ENCODE measurements at places on chromosomes 11 and 22.

GRCh38 chr11:57316017-57316416 is 8.7 kb downstream of the TNKS1BP1 start:
- no peak for DNase-seq

- DNase-seq: no peak
Observed at GRCh38 chr11:10108915-10109680, 184.9 kb downstream of the SBF2 start.

- no peak for DNase-seq
Observed at GRCh38 chr22:49767355-49768062, 60.2 kb downstream of the BRD1 start.

DNA sequence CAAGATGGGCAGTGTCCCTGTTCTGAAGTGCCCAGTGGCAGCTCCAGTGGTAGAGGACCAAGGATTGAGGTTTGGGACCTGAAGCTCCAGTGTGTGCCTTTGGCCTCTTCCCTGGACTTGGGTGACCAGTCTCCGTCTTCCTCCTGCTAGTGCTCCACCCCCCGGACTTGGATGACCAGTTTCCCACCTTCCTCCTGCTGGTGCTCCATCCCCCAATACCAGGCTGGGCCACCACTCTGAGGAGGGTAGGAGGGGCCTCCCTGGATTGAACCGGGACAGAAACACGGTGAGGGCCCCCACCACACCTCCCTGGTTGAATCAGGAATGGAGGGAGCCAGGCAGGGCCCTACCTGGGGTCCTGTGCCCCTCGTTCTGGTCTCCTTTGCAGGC is 10.9 kb upstream of the NEAT1 start:
- DNase-seq: no peak

GRCh38 chr11:10692531-10693115 is 932 bp downstream of the IRAG1 start:
- DNase-seq: no peak

DNA sequence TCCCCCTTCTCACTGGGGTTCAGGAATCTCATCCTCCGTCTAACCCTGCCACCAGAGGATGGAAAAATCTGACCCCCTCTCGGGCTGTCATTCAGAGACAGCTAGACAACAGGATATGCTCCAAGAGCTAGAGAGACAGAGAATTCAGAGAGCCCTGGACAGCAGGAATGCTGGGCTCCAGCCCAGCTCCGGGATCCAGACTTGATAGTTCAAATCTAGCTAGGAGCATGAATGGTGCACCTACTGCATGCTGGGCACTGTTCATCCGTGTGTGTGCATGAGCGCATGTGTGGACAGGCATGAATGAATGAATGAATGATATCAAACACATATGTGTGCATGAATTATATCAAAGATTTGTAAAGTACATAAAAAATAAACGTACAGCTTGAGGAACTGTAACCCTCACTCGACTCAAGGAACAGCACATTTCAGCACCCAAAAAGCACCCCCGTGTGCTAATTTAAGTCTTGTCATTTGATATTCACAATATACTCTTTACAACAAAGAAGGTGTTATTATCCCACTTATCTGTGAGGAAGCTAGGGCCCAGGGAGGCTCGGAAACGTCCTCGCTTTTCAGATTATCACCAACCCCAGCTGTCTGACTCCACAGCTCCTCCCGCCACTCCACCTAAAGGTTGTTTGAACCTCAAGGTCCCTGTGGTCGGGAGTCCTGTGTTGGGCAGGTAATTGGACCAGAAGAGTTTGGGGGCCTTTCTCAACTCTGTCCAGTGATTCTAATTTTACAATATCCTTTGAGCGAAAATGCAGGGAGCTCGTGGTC is 640 bp upstream of the VSIG10L2 start:
- DNase-seq: no peak

DNA sequence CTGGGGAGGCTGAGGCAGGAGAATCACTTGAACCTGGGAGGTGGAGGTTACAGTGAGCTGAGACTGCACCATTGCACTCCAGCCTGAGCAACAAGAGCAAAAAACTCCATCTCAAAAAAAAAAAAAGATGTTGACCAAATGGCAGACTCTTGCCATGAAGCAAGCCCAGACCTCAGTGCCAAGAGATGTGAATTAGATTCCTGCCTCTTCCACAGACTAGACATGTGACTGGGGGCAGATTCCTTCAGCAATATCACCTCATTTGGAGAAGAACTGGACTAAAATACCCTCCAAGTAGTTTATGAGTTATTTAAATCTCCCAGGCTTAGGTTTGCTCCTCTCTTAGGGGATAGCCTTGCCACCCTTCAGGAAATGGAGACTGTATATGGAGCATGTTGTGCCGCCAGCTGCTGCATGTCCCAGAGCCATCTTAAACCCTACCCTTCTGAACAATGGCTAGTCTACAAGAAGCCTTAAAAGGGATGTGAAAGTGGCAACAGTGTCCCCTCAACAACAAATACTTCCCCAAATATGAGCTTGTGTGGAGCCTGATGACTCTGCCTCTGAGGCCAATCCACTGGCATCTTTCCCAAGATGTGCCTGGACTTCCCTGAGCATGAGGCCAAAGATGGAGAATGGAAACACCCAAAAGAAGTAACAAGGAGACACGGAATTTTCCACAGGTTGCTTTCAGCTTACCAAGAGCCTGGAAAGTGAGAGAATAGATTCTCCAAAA is 763 bp upstream of the MS4A7 start:
- DNase-seq: no peak

- DNase-seq: no peak
Observed at GRCh38 chr11:1655168-1656060, 25.8 kb downstream of the KRTAP5-5 start.

DNA sequence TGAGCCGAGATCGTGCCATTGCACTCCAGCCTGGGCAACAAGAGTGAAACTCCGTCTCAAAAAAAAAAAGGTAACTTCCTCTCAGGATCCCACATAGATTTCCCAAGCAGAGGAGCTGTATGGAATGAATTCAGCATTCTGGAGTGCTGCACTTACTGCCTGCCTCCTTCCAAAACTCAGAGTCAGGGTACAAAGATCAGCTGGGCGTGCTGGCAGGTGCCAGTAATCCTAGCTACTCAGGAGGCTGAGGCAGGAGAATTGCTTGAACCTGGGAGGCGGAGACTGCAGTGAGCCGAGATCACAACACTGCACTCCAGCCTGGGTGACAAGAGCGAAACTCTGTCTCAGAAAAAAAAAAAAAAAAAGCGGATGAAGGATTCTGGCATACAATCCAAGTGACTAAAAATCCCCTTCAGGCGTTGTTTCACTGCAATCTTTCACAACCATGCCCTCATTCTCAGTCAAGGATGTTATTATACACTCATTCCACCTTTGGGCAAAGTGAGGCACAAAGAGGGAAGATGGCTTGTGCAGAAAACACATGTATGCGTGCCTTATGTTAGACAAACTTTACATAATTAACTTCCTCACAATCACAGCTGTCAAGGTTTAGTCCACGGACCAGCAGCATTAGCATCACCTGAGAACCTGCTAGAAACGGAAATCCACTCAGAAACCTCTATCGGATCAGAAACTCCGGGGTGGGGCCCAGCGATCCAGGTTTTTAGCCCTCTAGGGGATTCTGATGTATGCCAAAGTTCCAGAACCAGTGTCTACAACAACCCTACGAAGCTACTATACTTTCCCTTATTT is 1.1 kb upstream of the NOL12 start:
- no peak for DNase-seq

DNA sequence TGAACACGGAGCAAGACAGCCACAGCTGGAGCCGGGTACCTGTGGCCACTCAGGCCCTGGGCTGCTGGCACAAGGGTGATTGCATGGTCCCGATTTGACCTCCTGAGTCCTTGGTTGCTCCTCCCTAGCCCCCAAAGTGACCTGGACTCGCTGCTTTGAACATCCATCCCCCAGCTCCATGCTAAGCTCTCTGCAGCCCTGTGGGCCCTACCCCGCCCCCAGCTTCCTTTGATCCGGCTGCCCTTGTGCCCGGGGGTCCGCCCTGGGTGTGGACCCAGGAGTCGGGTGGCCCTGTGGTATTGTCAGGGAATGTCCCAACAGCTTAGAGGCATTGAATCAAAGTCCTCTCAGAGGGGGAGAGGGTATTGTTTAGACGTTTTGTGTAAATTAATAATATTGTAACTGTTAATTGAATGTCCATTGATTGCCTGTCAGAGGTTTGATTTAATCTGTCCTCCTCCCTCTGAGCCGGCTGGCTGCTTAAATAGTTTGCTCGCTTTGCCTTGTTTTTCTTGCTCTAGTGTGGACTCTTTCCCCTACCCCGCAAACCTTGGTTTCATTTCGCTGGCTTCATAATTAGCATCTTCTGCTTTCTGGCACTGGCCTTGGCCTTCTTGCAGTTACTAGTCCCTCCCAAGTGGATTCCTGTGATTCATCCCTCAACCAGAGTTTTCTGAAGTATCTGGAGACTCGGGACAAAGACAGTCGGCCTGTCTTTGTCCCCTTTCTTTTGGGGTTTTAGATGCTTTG is 20.7 kb downstream of the GRIK4 start:
- DNase-seq: no peak
